ENCODE measurements at places on chromosomes 5 and 9. TPM values are rescaled to one million over a fixed set of nuclear protein-coding genes. Genes with fewer than 3 reads are reported as not detected.

Gene SPATA31E1
- not detected for total RNA-seq

Gene PIP5KL1
- 2.5 TPM for total RNA-seq

Gene SLCO4C1
- under 0.01 TPM for total RNA-seq

Gene FBXW2
- 33.5 TPM for total RNA-seq

Gene PCDHGB2
- total RNA-seq = 4.6 TPM

Gene PFN3
- total RNA-seq = not detected

Gene C9orf153
- 0.51 TPM for total RNA-seq

Gene KIF4B
- total RNA-seq = under 0.01 TPM

Gene IFNW1
- not detected for total RNA-seq

Gene FAM169A
- total RNA-seq = 1.2 TPM

Gene PCDHGB1
- 3.1 TPM for total RNA-seq

Gene NAIF1
- 12.6 TPM for total RNA-seq

Gene AHRR
- 6.2 TPM for total RNA-seq

Gene GLRA1
- total RNA-seq = not detected

Gene FCN2
- not detected for total RNA-seq

Gene INSYN2B
- 3.6 TPM for total RNA-seq

Gene PCDHA1
- total RNA-seq = under 0.01 TPM

Gene TAS2R1
- total RNA-seq = not detected

Gene DNAH5
- total RNA-seq = 0.77 TPM

Gene TMEFF1
- 2.5 TPM for total RNA-seq

Gene PGM5
- 113 TPM for total RNA-seq

Gene TLX3
- not detected for total RNA-seq

Gene LRRC19
- total RNA-seq = not detected

Gene SLC6A3
- total RNA-seq = not detected

Gene ORM1
- not detected for total RNA-seq

Gene BRINP1
- total RNA-seq = 0.33 TPM

Gene CSF1R
- total RNA-seq = not detected

Gene ROPN1L
- 0.17 TPM for total RNA-seq

Gene GDNF
- total RNA-seq = 0.83 TPM

Gene PCDHGB3
- 5.8 TPM for total RNA-seq

Gene SLC25A2
- not detected for total RNA-seq

Gene DPYSL3
- 135 TPM for total RNA-seq

Gene PCDHA4
- 1.2 TPM for total RNA-seq

Gene CCDC171
- 4.6 TPM for total RNA-seq

Gene IFT74
- total RNA-seq = 14.6 TPM

Gene TMEM215
- total RNA-seq = not detected

Gene GARNL3
- 6.4 TPM for total RNA-seq

Gene C5orf24
- 33.6 TPM for total RNA-seq

Gene WDR31
- 4.0 TPM for total RNA-seq

Gene PCDHGC3
- total RNA-seq = 59.0 TPM

Gene GABRA1
- total RNA-seq = not detected

Gene MTRR
- 21.1 TPM for total RNA-seq

Gene SPATA31A3
- not detected for total RNA-seq

Gene WDR38
- total RNA-seq = not detected

Gene CDKN2B-AS1
- total RNA-seq = 7.6 TPM

Gene PSD2
- total RNA-seq = 0.17 TPM

Gene FOXD4L3
- total RNA-seq = not detected

Gene IFNA13
- not detected for total RNA-seq

Gene RASGEF1C
- under 0.01 TPM for total RNA-seq

Gene PCDHGA8
- 2.6 TPM for total RNA-seq

Gene TMEM232
- 5.6 TPM for total RNA-seq

Gene HBEGF
- total RNA-seq = 1.8 TPM

Gene TAF11L10
- not detected for total RNA-seq

Gene FOXD4L6
- total RNA-seq = not detected

Gene PRSS3
- total RNA-seq = 0.26 TPM

Gene WNT8A
- total RNA-seq = not detected

Gene GPR151
- not detected for total RNA-seq

Gene TRAF2
- 8.0 TPM for total RNA-seq

Gene DCP2
- total RNA-seq = 20.5 TPM
